ENCODE measurements at places on chromosomes 13 and 19. TPM values are rescaled to one million over a fixed set of nuclear protein-coding genes. Genes with fewer than 3 reads are reported as not detected.
A peak's percentile ranks its signal among the peaks of the same experiment; 100 is the strongest.

DNA sequence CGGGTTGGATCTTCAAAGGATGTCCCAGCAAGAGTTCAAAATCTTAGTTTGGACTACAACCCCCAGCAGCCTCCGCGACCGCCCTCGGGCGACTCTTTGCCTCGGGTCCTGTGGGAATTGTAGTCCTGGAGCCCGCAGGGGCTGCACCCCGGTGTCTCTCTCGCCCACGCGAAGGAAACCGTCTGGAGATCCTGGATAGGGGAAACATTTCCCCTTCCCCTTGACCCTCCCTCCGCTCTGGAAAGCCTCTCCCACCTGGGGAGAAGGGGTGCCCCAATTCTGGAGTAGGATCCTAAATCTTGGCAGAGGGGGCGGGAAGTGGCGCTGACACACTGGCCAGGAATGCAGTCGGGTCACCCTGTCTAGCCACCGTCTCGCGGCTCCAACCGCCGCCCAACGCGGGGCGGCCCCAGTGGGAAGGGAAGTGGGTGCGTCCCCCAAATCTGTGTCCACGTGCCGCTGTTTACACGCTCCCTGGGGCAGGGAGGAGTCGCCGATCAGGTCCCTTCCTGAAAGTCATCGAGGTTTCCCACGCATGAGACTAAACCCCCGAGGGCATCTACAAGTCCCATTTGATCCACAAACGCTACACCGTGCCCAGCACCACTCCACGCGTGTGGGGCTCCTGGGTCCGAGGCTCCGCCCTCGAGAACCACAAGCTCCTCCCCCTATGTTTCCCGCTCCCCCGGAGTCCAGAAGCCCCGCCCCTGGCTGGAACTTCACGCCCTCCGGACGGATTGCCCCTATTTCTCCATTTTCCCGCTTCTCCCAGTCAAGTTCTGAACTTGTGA lies 761 bp upstream of the PPP1R13L start:
- DNase-seq, result peak; percentile 96

GRCh38 chr19:39512988-39513387 lies 2.0 kb upstream of the SELENOV start:
- no peak for DNase-seq

- peak; percentile 90 for DNase-seq
These were observed 21.9 kb downstream of the ATP11A start for GRCh38 chr13:112711528-112712265.

DNA sequence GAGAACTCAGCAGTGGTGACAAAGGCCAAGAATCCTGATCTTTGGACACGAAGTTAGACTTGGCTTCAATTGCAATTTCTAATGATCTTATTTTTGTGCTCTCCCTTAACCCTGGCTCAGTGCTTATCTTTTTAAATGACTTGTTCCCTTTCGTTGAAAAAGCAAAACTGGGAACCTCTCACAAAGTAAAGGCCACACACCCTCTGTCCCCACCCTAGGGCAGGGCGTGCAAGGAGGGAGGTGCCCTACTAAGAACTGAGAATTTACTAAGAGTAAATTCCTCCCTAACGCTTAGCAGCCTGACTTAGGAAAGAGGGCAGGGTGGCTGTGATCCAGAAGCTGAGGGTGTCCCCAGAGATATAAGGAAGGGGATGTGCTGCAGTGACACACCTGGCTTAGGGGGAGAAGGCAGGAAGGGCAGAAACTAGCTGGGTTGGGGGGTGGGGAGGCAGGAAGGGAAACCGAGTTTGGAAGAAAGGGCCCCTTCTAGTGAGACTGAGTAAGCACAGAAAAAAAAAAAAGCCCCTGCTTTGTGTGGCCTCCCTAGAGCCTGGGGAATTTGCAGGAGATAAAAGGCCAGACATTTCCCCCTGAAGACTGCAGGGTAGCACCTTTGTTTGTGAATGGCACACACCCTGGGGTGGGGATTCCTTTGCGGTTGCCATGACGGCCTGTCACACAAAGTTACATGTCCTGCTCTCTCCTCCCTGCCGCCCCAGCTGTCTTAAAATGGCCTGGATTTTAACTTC lies 435.1 kb downstream of the EFNB2 start:
- DNase-seq, result no peak

- no peak for DNase-seq
These were observed 100.6 kb downstream of the TNFRSF19 start for GRCh38 chr13:23670793-23671192.

Gene VSTM2B
- total RNA-seq, result not detected

DNA sequence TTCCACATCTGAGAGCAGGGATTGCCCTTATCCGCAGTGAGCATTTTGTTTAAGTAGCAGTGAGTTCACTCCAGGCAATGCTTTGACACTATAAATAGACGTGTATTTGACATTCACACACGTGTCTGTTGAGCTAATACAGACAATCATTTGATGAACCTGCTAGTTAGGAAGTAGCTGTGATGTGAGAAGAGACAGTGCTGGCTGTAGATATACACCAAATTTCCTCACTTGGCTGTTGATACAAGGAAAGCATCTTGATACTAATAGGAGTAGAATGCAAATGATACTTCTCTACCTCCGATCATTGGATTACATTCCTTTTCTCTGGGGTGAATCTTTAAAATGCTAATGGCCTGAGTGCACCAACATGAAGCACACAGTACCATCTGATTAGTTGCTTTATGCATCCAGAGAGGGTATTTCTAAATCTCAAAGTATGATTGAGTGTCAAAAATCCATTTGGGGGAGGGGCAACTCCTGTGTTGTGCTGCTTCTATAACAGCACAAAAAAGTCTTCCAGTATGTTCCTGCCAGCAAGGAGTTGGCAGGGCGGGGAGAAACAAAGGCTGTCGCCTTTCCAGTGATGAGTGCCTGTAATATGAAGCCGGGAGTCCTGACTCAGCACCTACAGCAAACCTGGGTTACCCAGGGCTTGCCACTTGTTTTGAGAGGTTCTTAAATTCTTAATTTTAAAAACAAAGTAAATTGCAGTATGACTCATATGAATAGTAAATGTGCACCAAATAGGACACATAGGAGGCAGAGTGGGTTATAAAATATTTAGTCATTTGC lies 7.0 kb downstream of the CUL4A start:
- DNase-seq, result no peak

Gene BEST2
- 62.0 TPM for total RNA-seq

- no peak for DNase-seq
These were observed 9.0 kb downstream of the SIGLEC5 start for GRCh38 chr19:51621178-51621577.

Gene ZNF709
- 4.1 TPM for total RNA-seq

DNA sequence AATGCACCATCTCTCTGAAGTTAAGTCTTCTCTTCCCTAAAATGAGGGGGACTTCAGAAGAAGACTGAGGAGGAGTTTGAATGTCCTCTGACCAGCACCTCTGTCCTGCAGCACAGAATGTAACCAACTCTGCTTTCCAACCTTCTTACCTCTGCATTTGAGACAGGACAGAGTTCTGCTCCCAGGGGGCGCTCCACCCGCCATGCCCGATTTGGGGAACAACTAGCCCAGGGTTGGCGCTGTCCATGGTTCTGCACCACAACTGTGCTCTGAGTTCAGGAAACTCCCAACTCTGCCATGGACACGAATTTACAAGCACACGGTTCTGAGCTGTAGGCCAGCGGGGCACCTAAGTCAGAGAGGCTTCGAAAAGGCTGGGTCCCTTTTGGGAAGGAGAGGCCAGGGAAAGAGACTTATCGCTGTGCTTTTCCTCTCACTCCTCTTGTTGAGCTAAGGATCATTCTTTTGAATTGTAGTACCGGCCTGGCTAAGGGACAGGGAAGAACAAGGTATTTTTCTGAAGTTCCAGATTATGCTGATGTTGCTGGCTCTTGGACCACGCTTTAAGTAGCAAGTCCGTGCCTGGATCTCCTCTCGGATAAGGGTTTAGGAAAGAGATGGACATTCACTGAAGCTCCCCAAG lies 22.2 kb downstream of the SIGLEC5 start:
- DNase-seq, result peak; percentile 78

Gene ZNF701
- total RNA-seq, result 13.0 TPM

Gene ZNF28
- 10.0 TPM for total RNA-seq

Gene RNF113B
- total RNA-seq, result not detected

DNA sequence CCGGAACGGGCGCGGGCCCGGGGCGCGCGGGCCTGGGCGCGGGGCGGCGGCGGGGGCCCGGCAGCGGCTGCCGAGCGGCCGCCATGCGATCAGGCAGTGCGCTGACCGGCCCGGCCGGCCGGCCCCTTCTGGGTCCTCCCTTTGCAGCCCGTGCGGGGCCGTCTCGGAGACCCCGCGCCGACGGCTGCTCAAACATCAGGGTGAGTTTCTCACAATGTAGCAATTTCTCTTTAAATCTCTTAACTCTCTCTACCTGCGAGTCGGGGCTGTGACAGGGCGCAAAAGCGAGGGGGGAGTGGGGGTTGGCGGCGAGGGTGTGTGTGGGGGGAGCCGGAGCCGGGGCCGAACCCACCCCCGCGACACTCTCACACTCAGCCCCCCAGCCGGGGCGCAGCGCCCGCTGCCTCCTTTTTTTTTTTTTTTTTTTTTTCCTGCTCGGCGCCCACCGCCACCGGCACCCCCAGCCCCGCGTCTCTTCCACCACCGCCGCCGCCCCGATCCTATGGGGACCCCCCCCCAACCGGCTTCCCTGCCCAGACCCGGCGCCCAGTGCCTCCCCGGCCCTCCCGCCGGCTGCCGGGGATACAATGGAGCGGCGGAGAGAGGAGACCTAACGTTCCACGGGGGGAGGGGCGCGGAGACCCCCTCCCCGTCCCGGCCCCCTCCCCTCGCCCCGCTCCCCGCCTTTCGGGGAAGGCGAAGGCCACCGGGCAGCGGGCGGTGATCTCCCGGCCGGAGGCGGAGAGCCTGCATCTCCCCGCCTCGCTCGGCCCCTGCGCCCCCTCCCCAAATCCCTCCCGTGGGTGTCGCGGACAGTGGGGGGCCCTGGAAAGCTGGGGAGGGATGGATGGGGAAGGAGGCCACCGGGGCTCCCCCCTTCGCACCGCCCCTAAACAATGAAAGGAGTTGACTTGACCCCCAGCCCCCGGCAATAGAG lies at the start of gene BICRA:
Gene BICRA, plus strand, starts transcription at position 166 of the 937 bp plus-strand sequence. CDS start 64,441 bp downstream, outside the sequence.
- peak; percentile 90 for DNase-seq

Gene C19orf73
- 9.3 TPM for total RNA-seq

DNA sequence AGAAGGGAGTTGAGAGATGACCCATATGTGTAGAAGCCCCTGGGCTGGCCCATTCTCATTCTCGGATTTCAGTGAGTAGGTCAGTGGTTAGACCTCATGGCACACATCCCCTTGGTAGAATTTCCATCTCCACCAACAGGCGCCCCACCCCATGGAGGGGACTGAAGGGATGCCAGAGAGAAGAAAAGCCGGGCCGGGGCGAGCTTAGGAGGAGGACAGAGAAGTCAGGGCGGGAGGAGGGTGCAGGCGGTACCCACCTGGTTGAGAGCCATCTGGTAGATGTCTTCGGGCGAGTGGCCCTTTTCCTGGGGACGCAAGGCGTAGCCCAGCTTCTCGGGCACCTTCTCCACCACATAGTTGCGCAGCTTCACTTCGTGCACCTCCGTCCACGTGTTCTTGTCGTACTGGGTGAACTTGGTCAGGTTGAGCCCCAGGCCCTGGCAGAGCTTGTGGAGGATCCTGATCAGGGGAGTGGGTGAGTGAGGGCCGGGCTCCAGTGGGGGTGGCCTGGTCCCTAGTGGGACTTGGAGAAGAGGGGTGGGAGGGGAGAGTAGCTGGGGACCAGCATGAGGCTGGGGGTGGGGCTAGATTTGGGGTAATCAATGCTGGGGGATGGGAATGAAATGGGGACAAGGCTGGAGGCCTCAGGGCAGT lies 2.5 kb downstream of the IL4I1 start:
- no peak for DNase-seq

GRCh38 chr13:94462670-94463069 lies 16.8 kb downstream of the DCT start:
- DNase-seq, result no peak

- no peak for DNase-seq
These were observed 141.3 kb upstream of the HTR2A start for GRCh38 chr13:47038188-47038587.

All from suprapubic skin (tissue), 4 donors.